NCI-H2081 treated with DMSO at 0.1 percent for 48 hours (cell line): ENCODE measurements at places on chromosomes 4 and X.

DNA sequence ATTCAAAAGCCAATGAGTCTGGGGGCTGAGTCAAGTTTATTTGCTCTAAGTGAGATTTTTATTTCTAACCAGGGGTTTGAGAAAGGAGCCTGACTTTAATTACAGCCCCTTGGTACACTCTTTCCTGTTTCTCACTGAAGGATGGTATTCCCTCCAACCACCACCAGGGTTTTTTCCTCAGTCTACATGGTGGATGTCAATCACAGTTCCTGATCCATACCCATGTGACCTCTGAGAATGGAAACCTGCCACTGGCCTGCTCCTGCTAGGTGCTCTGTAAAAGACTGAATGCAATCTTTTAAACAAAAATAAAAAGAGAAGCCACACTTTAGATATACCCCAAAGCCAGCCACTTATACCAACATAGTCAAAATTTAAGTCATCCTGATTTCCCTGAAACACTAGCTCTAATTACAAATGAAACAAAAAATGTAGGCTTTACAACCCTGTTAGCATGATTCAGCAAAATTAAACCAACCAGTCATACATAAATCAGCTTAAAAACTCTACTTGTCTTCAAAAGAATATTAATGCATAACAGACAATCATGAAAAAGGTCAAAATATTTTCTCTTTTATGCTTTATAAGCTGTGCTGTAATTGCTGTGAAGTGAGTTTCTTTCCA, 112.1 kb upstream of the NWD2 start:
- no peak for DNase-seq

GRCh38 chr4:17502756-17503155, 9.1 kb downstream of the QDPR start:
- DNase-seq: no peak

GRCh38 chrX:71652405-71652804, 14.9 kb upstream of the LOC101059915 start:
- no peak for DNase-seq

DNA sequence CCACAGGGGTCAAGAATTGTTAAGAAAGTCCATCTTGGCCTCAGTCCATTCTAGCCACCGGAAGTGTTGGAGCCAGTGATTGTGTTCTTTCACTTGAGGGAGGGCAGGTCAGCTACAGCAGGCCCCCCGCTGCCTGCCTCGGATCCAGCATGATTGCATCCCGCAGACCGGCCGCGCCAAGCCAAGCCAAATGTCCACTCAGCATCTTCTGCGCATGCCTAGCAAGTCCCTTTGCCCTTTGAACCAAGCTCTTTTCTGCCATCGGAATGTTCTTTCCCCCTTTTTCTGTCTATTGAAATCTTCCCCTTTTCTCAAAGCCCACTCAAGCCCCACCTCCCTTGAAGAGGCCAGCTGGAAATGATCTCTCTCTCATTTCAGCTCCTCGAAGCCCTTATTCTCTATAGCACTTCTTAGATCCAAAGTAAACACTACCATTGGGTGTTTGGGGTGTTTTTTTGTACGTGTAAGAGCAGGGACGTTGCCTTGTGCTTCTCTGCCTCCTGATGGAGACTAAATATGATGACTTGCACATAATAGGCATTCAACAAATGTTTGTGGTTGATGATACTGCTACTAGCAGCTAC, 147.8 kb upstream of the BCOR start:
- DNase-seq: no peak
